Lung (tissue), 17 donors: ENCODE measurements at places on chromosomes 4 and X. TPM values are rescaled to one million over a fixed set of nuclear protein-coding genes. Genes with fewer than 3 reads are reported as not detected.

GRCh38 chr4:13912966-13913365 is 285.4 kb upstream of the BOD1L1 start:
- no peak for DNase-seq
- H3K4me1 ChIP-seq, result no peaks in the 10 kb centered on the region
- H3K36me3 ChIP-seq, result no peaks in the 10 kb centered on the region
- no peak overlapping the region for H3K4me3 ChIP-seq
- no peak overlapping the region for H3K27ac ChIP-seq

DNA sequence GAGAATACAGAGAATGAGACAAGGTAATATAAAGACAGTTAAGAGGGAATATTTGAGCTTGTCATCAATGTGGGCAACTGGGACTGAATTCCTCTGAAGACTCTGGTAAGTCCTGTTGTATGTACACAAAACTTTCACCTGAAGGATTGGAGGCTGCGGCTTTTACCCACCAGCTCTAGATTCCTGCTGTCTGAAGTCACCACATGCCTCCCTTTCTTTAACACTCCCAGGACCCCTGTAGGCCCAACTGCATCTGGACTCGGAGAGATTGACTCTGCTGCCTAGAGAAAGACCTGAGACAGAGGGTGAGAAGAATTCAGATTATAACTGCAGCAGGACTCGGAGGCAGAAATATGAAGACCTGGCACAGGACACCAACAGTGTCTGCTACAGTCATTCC is 1048.0 kb downstream of the PDHA2 start:
- DNase-seq, result no peak
- H3K4me3 ChIP-seq, result no peak overlapping the region
- H3K27me3 ChIP-seq, result no peaks in the 10 kb centered on the region
- H3K4me1 ChIP-seq, result no peaks in the 10 kb centered on the region
- H3K36me3 ChIP-seq, result no peaks in the 10 kb centered on the region
- no peak overlapping the region for H3K27ac ChIP-seq

DNA sequence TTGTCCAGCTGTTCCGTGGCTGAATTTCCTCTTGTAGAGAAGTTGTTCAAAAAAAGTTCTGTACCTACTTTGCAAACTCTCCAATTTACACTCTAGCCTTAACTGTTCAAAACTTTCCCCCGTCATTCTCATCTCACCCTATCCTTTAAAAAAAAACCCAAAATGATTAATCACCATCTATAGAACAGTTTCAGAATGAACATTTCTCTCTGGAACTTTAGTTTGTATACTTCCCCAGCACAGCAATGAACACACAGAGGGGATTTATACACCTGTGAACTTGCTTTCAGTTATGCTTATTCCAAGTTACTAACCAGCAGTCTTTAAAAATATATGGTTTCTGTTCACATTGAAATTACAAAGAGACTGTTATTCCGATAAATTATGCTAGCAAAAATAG is 1.2 kb downstream of the GEMIN8 start:
- H3K27me3 ChIP-seq, result peaks cover 52% of the 10 kb centered on the region
- peaks cover 8% of the 10 kb centered on the region for H3K4me1 ChIP-seq
- no peak overlapping the region for H3K27ac ChIP-seq
- DNase-seq, result no peak

DNA sequence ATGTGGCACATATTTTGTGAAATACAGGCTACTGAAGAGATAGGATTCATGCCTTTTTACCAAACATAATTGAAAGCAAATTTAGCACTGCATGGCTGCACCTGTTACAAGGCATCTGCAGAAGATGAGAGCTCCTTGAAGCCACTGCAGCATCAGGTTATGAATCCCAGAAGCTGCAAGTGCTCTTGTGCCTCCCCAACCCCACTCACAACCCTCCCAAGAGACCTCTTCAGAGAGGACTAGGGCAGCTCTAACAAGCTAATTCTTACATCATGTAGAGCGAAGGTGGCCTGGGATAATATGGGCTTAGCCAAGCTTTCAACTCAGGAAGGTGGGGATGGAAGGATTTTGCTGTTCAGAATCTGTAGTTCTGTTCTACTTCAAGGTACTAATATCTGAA is 27.2 kb downstream of the MFAP3L start:
- no peaks in the 10 kb centered on the region for H3K27me3 ChIP-seq
- no peaks in the 10 kb centered on the region for H3K36me3 ChIP-seq
- no peak overlapping the region for H3K4me3 ChIP-seq
- H3K27ac ChIP-seq, result no peak overlapping the region
- no peak for DNase-seq
- H3K4me1 ChIP-seq, result no peaks in the 10 kb centered on the region

- no peak overlapping the region for H3K27ac ChIP-seq
- no peak overlapping the region for H3K4me3 ChIP-seq
- DNase-seq, result no peak
- H3K4me1 ChIP-seq, result peaks cover 36% of the 10 kb centered on the region
- no peaks in the 10 kb centered on the region for H3K27me3 ChIP-seq
Observed at GRCh38 chr4:82787342-82787741, 11.3 kb downstream of the SCD5 start.

DNA sequence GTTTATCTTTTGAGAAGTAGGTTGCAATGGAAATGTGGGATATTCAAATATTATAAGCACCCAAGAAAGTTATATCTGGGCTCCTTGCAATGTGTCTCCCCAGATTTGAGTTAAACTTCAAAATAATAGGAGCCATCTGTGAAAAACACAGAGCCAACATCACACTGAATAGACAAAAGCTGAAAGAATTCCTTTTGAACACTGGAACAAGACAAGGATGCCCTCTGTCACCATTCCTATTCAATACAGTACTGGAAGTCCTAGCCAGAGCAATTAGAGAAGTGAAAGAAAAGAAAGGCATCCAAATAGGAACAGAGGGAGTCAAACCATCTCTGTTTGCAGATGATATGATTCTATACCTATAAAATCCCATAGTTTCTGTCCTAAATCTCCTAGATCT is 114.3 kb upstream of the IL1RAPL1 start:
- no peak overlapping the region for H3K4me3 ChIP-seq
- no peaks in the 10 kb centered on the region for H3K27me3 ChIP-seq
- no peak for DNase-seq
- no peaks in the 10 kb centered on the region for H3K36me3 ChIP-seq
- H3K27ac ChIP-seq, result no peak overlapping the region

- no peak overlapping the region for H3K4me3 ChIP-seq
- no peak overlapping the region for H3K27ac ChIP-seq
- H3K27me3 ChIP-seq, result no peaks in the 10 kb centered on the region
- DNase-seq, result no peak
Observed at GRCh38 chr4:10346023-10346422, 111.2 kb downstream of the ZNF518B start.

GRCh38 chrX:151765026-151765425 is 30.5 kb downstream of the CNGA2 start:
- no peaks in the 10 kb centered on the region for H3K36me3 ChIP-seq
- H3K4me3 ChIP-seq, result no peak overlapping the region
- DNase-seq, result no peak
- no peak overlapping the region for H3K27ac ChIP-seq
- H3K27me3 ChIP-seq, result no peaks in the 10 kb centered on the region
- H3K4me1 ChIP-seq, result no peaks in the 10 kb centered on the region

GRCh38 chrX:110563282-110563681 is 204.6 kb downstream of the RTL9 start:
- H3K4me1 ChIP-seq, result no peaks in the 10 kb centered on the region
- H3K4me3 ChIP-seq, result no peak overlapping the region
- H3K36me3 ChIP-seq, result no peaks in the 10 kb centered on the region
- H3K27me3 ChIP-seq, result peaks cover 8% of the 10 kb centered on the region
- no peak for DNase-seq
- no peak overlapping the region for H3K27ac ChIP-seq

DNA sequence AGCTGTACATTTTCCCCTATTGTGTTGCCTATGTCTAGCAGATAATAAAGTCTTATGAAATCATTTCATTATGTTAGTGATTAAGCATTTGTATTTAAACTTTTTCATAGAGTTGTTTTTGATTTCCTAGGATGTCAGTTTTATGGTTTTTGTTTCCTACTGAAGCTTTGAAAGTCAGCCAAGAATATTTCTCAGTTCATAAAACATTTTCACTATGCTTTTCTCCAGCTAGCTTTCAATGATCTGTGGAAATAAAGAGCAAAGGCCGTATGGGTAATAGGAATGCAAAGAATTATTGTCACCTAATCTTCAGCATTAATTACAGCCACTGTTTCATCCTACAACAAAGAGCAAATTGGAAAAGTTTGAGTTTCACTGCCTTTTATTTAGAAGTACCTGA is 145.7 kb upstream of the NUDT6 start:
- no peak overlapping the region for H3K27ac ChIP-seq
- H3K4me1 ChIP-seq, result peaks cover 25% of the 10 kb centered on the region
- no peak overlapping the region for H3K4me3 ChIP-seq
- H3K27me3 ChIP-seq, result no peaks in the 10 kb centered on the region
- no peak for DNase-seq
- H3K36me3 ChIP-seq, result no peaks in the 10 kb centered on the region

DNA sequence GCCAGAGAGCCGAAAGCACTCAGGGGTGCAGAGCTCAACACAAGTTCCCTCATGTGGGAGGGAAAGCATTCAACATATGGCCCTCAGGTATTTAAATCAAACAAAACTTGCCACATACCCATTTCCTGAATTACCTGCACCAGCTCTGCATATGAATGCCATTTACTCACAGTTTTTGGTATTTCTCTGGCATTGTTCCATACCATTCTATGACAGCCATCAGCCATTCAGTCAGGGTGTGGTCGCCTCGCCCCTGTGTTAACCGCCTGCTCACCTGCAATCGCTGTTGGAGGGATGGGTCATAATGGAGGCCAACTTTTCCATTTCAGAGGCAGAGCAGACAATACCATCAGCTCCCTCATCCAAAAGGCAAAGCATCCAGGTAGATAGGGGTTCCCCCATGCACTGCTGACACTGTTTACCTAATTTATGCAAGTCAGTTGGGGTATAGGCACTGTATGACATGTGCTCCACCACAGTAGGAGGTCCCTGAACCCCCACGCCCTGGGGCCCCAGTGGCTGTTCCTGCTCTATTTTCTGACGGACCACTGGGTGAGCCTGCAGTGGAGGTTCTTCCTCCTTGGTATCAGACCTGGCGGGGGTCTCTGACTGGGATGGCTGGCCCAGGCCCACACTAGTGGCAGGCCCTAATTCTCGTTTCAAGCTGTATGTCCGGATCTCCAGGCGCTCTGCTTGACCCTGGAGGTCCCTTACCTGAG is 227.1 kb downstream of the ADGRL3 start:
- no peak overlapping the region for H3K27ac ChIP-seq
- no peaks in the 10 kb centered on the region for H3K4me1 ChIP-seq
- H3K4me3 ChIP-seq, result no peak overlapping the region
- H3K27me3 ChIP-seq, result no peaks in the 10 kb centered on the region
- no peak for DNase-seq

DNA sequence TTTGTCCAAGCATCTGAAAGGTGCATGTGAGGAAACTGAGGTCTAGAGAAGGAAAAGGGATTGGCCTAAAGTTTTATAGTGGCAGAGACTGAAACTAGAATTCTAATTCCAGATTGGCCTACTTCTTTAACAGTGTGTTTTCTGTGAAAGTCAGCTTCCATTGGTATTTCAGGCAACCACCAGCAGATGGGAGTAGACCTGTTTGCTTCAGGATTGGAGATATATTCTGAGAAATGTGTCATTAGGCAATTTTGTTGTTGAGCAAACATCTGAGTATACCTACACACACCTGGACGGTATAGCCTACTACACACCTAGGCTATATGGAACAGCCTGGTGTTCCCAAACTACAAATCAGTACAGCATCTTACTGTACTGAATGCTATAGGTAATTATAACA is 207.3 kb upstream of the RADX start:
- H3K36me3 ChIP-seq, result no peaks in the 10 kb centered on the region
- no peak overlapping the region for H3K27ac ChIP-seq
- DNase-seq, result no peak
- H3K27me3 ChIP-seq, result no peaks in the 10 kb centered on the region

DNA sequence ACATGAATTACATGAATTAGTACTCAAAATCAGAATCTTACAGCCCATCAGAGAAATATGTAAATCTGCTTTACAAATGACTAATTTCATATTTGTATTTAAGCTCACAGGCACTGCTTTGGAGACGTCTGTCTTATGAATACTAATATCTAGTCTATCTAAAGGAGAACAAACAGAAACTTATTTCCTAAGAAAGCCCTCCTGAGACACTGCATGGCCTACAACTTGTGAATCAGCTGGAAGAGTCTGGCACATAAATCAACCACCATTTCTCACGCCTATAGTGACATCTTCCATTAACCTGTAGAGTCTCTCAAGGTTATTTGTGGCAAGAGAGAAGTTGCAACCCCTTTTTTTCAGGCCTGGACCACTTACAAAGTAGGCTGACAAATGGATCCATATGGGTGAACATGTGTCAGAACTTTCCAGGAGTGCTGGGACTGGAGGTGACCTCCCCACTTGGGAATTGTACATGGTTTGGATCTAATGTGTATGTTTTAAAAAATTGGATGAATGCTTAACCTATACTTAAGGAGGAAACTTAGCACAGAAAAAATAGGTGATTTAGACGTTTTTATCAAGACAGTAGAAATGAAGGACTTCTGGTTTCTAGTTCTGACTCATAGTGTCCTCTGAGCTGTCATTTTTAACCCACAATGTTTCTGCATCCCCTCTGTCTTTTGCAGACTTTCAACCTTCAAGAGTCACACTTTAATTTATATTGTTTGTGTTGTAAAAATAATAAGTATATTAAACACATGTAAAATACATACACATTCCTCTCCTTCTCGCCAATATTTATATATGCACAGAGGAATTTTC is 83.2 kb upstream of the ARHGAP24 start:
- no peaks in the 10 kb centered on the region for H3K27me3 ChIP-seq
- H3K4me1 ChIP-seq, result no peaks in the 10 kb centered on the region
- H3K36me3 ChIP-seq, result no peaks in the 10 kb centered on the region
- no peak overlapping the region for H3K4me3 ChIP-seq

DNA sequence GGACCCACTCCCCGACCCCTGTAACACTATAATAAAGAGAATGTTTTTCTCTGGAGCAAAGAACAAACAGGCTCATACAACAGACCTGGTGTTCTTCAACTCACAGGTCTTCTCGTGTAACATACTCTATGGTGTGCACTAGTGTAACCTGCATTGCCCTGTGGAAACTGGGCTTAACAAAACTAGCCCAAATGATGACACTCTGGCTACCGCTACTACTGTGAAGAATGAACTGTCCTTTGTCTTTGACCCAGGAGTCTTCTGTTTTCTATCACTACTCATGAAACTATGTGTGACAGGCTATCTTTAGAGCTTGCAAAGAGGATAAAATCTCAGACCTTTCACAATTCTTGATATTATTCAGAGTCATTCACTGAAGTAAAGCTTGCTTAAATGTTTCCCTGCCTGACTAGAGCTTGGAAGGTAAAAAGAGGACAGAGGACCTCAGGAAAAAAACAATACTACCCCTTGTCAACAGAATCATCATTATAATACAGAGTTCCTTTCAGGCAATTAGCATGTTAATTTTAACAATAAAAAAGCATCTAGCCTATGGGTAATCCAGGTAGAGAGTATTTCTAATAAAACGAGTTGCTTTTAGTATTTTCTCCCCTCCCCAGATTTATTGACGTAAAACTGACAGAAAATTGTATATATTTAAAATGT is 59.2 kb downstream of the FSTL5 start:
- no peak overlapping the region for H3K4me3 ChIP-seq
- DNase-seq, result no peak
- no peak overlapping the region for H3K27ac ChIP-seq

GRCh38 chr4:78922207-78922606 is 17.0 kb downstream of the PAQR3 start:
- no peaks in the 10 kb centered on the region for H3K36me3 ChIP-seq
- H3K4me1 ChIP-seq, result no peaks in the 10 kb centered on the region
- H3K4me3 ChIP-seq, result no peak overlapping the region

The CABS1 gene
- total RNA-seq, result not detected

The CENPVL2 gene
- total RNA-seq, result not detected

The GASK1B gene
- 36.6 TPM for total RNA-seq

The PPARGC1A gene
- 8.6 TPM for total RNA-seq

The AFF2 gene
- total RNA-seq, result 13.0 TPM
